Activated naive CD4-positive, alpha-beta T cell treated with anti-CD3 and anti-CD28 coated beads, Interleukin-2, amount 50 U/mL, for 72 hours (primary cell): ENCODE measurements at places on chromosomes 5 and 9. TPM values are rescaled to one million over a fixed set of nuclear protein-coding genes. Genes with fewer than 3 reads are reported as not detected.
A peak's percentile ranks its signal among the peaks of the same experiment; 100 is the strongest.

DNA sequence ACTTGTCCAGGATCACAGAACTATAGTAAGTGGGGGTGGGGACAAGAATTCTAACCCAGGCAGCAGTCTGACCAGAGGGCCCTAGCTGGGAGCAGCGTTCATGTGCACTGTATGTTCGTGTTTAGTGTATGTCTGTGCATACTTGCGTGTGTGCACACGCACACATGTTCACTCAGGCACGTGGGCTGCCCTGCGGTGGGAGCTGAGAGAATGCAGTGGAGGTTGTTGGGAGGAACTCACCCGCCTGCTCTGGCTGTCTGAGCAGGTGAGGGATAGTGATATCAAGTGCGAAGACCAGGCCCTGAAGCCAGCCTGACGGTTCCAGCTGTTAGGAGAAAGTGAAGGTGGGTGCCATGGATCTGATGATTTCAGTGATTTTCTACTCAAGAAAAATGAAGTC lies 942 bp downstream of the DCANP1 start:
- peak; percentile 47 for DNase-seq

The IFNA2 gene
- total RNA-seq, result not detected

- no peak for DNase-seq
These were observed 2118.6 kb upstream of the C9orf72 start for GRCh38 chr9:29691758-29692407.

DNA sequence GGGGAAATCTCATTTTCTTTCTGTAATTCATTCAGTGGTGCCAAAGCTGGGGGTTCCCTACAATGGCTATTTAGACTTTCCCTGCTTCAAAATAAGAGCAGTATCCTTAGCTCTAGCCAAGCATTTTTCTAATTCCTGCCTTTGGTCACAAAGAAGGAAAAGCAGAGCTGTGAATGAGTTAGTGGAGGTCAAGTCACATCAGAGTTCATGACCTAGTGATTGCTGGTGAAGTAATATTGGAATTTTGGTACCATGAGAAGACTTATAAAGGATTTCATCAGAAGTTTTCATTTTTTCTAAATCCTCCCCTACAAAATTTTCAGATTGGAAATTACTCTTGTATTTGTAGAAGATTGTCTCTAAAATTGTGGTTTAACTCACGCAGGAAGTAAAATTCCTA lies 28.0 kb downstream of the DNAJC21 start:
- no peak for DNase-seq

The TSSK1B gene
- not detected for total RNA-seq

The ARL14EPL gene
- not detected for total RNA-seq

DNA sequence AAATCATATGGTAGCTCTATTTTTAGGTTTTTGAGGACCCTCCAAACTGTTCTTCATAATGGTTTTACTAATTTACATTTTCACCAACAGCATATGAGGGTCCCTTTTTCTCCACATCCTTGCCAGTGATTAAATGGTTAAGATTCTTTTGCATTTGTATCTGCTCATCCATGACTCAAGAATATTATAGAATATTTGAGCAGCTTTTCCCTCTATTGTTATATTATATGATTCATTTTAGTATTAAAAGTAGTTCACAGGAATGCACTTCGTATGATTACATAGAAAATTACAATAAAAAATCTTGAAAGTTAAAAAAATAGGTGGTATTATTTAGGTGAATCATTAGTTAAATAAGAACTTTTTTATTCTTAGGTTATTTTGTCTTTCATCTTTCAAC lies 140.7 kb downstream of the WDR70 start:
- no peak for DNase-seq

DNA sequence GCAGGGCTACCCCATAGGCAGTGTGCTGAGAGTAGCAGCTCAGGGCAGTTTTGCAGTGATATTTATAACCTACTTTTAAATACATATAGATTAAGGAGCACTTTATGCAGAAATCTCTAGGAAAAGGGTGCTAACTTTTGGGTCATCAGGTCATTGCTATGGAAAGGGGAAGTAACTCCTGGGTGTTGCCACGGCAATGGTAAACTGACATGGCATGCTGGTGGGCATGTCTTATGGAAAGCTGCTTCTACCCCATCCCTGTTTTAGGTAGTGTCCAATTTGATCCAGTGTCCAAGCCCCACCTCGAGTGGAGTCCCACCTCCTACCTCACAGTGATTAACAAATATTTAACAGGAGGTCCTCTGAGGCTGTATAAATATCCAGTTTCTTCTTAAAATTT lies 56.8 kb upstream of the XPA start:
- DNase-seq, result no peak

The CORO2A gene
- total RNA-seq, result 11.8 TPM
